ENCODE measurements at places on chromosomes 12 and 14.

DNA sequence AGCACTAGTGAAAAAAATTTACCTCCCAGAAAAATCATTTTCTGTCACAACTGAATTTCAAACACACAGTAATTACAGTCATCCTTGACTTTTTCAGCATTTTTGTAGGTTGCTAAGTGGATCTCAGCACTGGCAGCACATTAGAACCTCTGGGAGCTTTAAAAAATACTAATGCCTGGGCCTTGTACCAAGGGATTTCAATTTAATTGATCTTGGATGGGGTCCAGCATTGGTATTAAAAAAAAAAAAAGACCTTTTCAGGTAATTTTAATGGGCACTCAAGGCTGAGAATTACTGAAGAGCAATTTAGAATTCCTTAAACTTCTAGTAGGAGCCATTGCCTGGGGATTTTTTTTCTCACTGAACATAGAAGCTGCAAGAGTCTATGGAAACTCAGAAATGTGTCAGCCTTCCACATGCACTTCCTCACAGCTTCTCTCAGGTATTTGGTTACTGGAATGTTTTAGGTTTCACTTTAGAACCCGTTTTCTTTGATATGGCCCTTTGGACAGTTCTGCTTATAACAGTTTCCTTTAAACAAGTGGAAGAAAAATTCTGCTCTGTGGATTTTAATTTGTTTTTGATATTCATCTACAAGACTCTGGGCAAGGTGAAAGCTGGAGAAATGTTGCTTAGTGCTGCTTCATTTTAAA, 88.5 kb upstream of the DACT1 start:
- DNase-seq = no peak

DNA sequence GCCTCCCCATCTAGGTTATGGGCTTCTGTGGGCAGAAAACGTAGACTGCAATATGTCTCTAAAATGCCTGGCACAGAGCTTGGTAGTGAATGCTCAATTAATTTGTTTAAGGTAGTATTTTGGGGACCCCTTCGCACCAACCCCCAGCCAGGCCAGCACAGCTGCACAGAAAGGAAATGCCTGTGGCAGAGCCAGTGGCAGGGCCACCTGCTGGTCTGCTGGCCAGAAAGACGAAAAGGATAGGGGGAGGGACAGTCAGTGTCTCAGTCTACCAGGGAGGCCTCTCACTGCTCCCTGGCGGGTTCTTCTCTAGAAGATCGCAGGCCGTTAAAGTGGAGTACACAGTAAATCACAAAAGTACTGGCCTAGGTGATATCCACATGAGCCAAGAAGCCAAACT, 3.5 kb downstream of the RAB15 start:
- no peak for DNase-seq

- no peak for DNase-seq
Measured at GRCh38 chr14:102723650-102724049, 53.6 kb upstream of the TRAF3 start.

GRCh38 chr12:53389702-53390101, 9.7 kb downstream of the SP1 start:
- DNase-seq = no peak

DNA sequence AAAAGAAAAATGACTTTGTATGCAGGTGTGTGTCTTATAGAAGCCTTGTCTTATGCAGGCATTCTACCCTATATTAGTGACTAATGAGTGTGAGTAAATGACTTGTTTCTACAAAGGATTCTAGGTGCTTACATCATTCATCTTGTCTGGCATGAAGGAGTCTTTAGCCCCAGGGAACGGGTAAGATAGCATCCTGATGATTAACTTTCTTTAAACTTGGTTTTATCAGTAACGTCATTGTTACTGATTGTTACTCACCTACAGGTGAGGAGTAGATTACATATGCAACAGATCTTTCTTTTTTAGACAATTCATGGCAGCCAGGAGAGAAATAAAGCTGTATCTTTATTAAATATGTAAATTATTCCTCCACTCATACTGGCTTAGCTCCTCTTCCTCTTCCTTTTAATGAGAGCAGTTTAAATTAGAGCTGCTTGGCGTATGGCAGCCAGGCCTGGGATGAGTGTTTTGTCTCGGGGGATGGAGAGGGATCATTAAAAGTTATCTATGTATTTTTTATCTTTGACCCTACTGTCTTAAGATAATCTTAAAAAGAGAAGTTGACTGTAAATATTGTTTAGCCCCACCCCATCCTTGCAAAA, 57.2 kb upstream of the ATP2A2 start:
- DNase-seq = no peak

GRCh38 chr12:130538343-130539095, 177.6 kb downstream of the RIMBP2 start:
- no peak for DNase-seq

DNA sequence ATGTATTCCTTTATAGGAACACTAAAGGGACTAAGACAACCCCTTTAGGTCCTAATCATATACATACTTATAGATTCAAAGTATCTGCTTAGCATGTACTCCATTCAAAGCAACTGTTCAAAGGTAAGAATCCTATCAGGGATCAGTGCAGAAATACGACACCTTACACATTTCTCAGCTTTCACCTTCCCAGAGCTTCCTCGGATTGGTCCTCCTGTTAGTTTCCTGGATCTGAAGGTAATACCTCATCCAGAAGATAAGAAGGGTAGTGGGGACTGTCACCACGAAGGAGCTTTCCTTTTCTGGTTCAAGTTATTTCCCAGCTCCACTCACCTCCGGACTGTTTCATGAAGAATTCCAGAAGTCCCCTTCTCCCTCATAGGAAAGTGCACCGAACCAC, 38.0 kb downstream of the RCOR1 start:
- no peak for DNase-seq

DNA sequence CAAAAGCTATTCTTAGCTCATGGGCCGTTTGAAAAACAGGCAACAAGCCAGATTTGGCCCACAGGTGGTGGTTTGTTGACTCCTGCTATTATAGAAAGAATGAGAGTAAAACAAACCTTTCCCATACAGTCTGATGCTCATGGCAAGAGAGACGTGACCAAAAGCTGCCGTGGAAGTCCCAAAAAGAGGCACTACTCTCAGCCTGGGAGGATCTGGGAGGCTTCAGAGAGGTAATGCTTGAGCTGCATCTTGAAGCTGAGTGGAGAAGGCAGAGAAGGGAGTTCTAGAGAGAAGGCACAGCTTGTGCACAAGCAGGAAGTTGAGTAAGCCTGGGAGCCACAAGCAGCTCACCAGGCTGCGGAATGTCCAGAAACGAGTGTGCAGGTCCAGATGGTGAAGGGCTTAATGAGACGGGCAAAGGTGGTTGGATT, 9.6 kb downstream of the PLXNC1 start:
- DNase-seq = peak; percentile 59

DNA sequence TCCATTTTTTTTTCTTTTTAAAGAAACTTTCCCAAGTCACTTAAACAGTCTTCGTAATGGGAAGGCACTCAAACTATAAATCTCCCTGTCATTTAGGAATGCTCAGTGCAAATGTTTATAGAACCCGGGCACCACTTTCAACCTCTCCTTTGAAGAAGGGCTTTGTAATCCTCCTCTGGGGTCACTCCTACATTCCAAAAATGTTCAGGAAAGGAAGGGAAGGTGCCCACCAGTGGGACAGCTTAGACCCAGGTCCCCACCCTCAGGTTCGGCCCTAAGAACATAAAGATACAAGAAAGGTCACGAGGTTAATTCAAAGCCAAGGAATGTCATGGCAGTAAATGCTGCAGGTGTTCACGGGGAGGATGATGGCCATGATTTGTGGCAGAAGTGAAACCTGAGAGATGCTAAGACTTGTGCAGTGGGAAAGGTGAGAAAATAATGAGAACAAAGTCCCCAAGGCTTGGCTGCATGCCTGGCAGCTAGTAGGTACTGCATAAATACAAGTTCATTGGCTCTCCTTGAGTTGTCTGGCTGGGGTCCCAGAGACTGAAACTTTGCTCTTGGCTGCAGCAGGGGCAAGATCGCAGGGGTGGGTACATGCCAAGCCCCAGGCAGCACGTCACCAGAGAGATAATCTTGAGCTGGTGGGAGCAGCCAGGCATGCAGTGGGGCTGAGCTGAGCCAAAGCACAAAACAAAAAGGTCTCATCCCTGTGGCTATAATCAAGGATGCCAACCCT, 21.1 kb downstream of the KRT18 start:
- peak; percentile 39 for DNase-seq

- DNase-seq = no peak
Measured at GRCh38 chr14:33609582-33609981, 341.3 kb downstream of the EGLN3 start.

- no peak for DNase-seq
Measured at GRCh38 chr14:93744876-93745275, 43.4 kb downstream of the PRIMA1 start.

DNA sequence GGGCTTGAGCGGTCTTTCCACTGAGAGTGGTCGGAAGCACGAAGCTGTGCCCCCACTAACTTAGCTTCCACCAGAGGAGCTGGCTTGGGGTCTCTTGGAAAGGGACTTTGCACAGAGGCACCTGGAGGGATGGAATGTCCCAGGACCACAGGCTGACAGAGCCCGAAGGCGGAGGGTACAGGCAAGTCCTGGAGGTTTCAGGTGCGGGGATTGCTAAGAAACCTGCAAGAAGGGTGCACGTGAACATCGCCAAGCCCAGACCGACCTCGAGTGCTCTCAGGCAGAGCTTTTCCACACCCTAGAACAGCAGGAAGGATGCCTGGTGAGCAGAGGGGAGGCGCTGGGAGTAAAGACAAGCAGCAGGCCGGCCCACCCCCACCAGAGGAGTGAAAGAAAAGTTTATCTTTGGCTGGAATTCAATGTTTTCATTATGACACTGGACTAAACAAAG, 61.6 kb downstream of the SERPINA3 start:
- no peak for DNase-seq

DNA sequence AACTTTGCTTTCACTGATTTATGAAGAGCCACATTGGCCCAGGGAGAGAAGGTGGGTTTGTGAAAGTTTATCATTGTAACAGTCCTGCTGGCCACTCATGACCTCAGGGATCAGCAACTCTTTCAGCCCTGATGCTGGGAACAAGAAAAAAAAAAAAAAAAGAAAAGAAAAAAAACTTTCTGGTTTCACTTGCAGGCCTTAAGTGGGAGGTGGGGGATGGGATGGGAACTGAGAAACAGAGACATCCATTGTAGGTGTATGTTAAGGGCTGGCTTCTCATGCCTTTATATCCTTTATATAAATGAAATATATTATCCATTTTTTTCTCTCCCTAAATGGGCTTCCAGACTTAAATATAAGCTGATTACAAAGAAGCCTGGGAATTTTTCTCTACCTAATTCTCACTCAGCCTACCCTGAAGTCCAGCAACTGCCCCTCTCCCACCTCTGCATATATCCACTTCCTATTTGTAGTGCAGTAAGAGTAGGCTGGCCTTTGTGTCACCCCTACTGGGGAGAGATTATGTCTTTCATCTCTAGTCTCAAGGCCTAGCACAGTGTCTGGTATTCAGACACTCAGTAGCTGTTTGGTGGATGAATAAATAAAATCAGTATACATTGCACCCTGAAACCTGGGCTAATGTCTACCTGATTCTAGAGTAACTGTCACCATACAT, 187.1 kb downstream of the KICS2 start:
- DNase-seq = no peak

GRCh38 chr12:94706250-94706661, 55.9 kb upstream of the TMCC3 start:
- peak; percentile 55 for DNase-seq

DNA sequence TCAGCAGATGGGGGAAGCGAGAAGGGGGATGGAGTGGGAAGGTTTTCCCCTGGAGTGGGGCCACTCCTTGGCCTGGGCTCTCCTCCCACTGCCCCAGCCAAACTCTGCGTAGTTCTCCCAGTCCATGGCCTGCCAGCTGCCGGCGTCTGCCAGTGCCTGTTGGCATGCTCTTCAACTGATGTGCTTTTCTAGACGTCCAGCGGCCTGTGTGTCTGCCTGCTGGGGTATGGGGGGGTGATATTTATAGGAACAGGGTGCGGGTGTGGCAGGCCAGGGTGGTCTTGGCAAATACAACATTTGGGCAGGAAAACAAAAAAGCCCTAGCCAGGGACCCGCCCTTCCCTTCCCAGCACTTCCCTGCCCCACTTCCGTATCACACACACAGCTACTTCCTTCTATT, 786.3 kb upstream of the NOVA1 start:
- no peak for DNase-seq

DNA sequence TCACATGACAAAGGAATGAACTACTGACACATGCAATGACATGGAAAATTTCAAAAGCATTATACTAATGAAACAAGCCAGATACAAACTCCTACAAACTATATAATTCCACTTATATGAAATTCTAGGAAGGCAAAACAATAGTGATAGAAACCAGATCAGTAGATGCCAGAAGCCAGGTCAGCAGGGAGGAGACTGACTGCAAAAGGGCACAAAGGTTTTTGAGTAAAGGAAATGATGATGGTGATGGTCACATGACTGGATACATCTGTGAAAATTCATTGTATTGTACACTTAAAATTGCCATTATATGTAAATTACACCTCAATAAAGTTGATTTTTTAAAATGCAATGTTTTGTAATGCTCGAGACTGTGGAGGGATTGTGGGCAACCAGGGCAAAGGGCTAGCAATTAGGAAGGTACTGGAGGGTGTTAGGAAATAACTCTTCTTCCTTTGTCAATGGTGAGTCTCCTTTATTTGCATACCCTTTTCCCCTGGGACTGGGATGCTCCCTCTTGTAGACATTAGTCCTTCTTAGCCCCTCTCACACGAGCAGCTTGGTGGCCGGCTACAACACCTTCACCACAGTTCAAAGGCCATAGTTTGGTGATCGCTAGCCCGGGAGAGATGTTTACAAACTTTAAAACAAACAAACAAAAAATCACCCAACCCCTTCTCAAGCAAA, 6.7 kb upstream of the PRPF40B start:
- DNase-seq = no peak

DNA sequence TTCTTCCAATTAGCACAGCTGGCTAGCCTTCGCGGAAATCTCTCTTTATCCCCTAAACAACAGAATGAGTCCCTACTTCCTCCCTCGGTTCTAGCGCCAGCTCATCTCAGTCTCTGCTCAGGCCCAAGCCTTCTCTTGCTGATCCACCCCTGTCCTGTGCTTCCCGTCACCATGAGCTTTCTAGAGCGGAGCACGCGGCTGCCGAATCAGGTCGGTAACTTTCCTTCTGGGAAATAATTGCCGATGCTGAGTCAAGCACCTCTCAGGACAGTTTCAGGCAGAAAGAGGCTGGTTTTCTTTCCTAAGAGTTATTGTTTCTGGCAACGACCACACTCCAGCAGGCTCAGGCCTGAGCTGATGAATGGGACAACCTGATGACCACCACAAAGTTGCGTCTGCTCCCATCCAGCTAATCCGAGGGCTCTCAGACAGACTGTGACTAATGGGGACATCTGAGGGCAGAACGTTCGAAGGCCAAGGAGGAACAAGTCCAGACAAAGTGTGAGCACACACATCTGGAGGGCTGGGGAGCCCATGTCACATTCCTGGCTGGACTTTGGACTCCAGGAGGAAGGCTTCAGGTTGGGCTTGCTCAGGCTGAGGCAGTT, 13.6 kb upstream of the GPR68 start:
- DNase-seq = no peak

DNA sequence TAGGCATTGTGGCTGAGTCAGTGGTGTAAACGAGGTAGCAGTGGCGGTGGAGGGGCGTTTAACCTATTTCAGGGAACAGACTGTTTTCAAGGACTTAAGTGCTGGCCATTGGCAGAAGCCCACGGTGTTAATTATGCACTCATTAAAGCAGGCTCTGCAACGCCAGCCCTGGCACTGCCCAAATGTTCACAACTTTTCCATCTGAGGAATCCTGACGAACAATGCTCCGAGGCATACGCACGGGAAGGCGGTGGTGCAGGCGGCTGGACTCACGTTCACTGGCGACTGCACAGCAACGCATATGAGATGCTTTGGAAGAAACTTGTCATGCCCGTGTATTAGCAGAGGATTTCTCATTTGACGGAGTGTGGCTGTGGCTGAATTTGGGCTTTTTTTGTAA, 70.6 kb upstream of the SLC24A4 start:
- DNase-seq = no peak

GRCh38 chr12:38384816-38385378, 68.3 kb downstream of the ALG10B start:
- no peak for DNase-seq

All from GM12878 (cell line).